ENCODE measurements at places on chromosomes 1 and 21.

GRCh38 chr1:162206749-162207635 is 137.5 kb downstream of the NOS1AP start:
- no peak for DNase-seq

DNA sequence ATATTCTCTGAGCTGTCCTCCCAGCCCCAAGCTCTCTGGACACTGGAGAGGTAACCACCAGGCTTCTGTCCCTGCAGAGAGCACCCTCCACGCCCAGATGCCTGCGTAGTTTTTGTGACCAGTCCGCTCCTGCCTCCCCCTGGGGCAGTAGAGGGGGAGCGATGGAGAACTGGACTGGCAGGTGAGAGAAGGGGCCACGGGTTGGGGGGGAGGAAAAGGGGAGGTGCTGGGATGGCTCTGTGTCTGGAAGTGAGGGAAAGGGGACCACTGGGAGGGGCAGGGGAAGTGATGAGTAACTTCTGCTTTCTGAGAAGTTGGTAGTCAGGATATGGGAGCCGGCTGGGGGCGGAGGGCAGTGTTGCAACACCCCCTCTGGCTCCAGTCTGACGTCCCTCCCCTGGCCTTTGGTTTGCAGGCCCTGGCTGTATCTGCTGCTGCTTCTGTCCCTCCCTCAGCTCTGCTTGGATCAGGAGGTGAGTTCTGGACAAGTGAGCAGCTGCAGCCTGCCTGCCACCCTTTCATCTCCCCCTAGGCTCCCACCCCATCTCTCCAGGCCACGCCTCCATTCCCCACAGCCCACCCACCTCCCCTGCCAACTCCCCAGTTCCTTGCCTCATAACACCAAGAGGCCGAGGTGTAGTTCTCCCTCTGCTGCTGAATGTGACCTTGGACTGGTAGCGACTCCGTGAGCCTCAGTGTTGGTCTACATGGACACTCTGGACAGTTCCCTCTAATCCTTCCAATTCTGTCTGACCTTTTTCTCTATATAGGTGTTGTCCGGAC is 3.1 kb downstream of the ADAMTSL4 start:
- DNase-seq, result peak; percentile 93

DNA sequence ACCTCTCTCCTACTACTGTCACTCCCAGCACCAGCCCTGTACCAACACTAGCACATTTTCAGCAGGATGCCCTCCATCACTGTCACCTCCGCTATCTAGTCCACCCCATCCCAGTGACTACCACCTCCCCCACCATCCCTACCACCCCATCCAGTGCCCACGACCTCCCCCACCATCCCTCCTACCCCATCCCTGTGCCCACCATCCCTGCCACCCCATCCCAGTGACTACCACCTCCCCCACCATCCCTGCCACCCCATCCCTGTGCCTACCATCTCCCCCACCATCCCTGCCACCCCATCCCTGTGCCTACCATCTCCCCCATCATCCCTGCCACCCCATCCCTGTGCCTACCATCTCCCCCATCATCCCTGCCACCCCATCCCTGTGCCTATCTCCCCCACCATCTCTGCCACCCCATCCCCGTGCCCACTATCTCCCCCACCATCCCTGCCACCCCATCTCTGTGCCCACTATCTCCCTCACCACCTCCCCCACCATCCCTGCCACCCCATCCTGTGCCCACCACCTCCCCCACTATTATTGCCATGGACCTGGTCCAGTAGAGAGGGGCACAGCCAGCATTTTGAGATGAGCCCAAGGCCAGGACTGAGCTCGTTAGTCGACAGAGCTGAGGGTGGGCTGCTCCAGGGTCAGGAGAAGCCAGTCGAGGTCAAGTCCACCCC is 45.7 kb downstream of the DISP3 start:
- DNase-seq, result no peak

DNA sequence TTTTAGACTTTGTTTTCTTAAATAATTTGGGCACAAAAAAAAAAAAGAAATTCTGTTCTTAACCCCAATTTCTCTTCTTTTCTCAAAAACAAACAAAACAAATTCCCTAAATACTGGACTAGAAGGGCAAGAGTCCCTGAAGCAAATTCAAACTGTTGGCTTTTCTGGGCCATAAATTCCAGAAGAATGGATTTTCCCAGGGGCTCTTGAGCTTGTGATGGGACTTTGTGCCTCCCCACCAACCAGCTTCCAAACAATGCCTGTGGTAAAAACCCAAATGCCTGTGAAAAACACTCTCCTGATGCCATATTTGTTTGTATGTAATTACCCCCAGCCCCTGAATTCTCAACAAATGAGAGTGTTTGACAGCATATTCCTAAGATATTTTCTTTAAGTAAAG is 55.4 kb downstream of the SGIP1 start:
- DNase-seq, result no peak

- peak; percentile 65 for DNase-seq
Observed at GRCh38 chr1:101200513-101200912, 36.3 kb upstream of the S1PR1 start.
